ENCODE measurements at places on chromosomes 5 and 9.

- no peak for DNase-seq
These were observed 130.5 kb downstream of the FBXL7 start for GRCh38 chr5:15630441-15630840.

GRCh38 chr5:133853646-133854365, 114.6 kb downstream of the C5orf15 start:
- no peak for DNase-seq

DNA sequence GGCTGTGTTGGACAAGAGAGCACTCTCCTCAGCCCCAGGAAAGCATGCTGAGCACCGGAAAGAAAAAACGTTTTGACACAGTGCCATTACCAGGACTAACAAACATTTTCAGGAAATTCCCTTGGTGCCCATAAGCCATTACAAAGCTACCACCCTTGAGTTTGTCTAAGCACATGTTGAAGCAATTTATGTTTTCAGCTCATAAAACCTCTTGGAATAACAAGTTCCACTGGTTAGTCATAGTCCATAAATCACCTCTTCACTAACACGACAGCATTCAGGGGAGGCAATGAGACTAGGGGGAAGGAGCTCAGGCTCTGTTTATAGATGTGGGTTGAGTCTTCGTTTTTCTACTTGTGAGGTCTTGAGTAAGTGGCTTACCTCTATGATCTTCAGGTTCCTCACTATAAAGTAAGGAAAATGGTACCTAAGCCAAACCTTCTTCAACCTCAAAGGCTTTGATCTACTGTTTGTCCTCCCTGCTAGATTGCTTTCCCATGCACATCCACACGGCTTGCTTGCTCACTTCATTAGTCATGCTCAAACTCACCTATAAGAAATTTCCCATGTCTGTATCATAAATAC, 65.4 kb downstream of the DRD1 start:
- no peak for DNase-seq

- DNase-seq = no peak
These were observed 11.2 kb upstream of the PCDH1 start for GRCh38 chr5:141889282-141889871.

- DNase-seq = no peak
These were observed 49.6 kb upstream of the CACNA1B start for GRCh38 chr9:137827908-137828526.

- DNase-seq = no peak
These were observed 2.1 kb downstream of the ANKRD33B start for GRCh38 chr5:10565785-10566542.

DNA sequence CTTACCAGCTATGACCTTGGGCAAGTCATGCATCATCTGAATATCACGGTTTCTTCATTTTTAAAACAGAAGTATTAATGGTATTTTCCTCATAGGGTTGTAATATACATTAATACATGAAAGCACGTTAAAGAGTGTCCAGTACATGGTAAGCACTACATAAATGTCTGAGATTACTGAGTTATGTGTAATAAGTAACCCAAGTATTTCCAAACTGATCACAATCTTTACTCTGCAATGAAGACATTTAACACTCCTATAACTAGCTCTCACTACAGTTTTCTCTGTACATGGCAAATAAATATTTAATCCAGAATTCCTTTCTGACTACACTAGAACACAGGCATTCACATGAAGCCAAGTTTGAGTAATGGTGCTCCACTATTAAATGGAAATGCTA, 4.0 kb downstream of the GLDC start:
- DNase-seq = no peak

- no peak for DNase-seq
These were observed 157.7 kb upstream of the POU5F2 start for GRCh38 chr5:93899026-93899600.

- no peak for DNase-seq
These were observed 334.0 kb downstream of the ARHGEF28 start for GRCh38 chr5:73960023-73960422.

- DNase-seq = no peak
These were observed 445.3 kb downstream of the NTRK2 start for GRCh38 chr9:85114799-85115198.

DNA sequence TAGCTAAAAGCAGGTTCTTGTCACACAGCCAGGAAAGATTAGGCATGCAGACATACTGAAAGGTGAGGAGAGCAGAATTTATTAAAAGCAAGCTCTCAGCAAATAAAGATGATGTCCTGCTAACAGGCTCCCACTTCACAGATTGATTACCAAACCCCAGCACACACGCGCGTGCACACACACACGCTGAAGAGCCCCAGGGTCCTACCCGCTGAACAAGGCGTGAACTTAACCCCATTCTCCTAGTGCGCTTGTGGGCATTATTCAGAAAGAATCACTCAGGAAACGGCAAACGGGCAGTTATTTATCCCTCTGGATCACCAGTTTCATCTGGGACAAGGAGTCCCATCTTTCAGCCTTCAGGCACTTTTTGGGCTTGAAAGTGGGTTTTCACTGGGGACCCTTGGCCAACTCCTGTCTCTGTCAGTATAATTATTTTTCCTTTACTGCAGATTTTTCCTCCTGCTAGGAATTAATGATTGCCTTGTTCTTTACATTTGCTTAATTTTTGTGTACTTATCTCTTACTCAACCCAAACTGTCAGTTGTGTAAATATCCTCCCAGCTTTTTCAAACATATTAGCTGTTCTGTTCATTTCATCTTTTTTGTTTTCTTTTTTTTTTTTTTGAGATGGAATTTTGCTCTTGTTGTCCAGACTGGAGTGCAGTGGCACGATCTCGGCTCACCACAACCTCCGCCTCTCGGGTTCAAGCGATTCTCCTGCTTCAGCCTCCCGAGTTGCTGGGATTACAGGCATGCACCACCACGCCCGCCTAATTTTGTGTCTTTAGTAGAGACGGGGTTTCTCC, 92.6 kb downstream of the RIC1 start:
- DNase-seq = no peak

DNA sequence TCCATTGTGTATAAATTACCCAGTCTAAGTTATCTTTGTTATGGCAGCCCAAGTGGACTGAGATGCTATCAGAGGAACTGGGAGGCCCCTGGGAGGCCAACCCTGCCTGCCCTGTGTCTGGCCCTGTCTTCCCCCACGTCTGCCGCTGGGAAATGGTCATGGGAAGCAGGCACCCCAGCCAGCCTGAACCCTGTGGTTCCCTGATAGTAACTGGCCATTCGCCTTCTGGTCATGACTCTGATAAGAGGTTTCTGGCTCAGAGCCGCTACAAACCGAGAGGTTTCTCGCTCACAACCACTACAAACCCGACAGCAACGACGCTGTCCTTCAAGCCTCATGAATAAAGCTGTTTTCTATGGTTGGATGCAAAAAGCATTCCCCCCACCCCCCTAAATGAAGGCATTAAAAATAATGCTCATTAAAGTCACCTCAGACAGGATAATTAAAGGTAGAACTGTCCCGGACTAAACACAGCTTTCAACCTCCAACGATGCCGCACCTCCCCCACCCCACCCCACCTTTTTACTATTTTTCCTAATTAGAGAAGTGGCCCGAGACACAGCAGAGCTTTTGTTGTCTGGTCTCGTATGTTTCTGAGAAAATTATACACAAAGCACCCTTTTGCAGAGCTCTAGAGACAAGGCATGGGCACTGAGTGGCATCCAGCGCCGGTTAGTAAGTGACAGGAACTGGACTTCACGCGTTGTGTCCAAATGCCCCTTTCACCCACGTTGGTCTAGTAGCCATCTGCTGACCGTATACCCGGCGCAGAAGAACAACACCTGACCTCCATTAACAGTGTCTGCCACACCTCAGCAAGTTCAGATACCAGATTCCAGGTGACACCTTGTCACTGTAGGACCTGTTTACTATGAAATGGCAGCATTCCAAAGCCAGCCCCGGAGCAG, 140.8 kb downstream of the COL23A1 start:
- DNase-seq = no peak

- no peak for DNase-seq
These were observed 79.3 kb downstream of the TMC1 start for GRCh38 chr9:72600671-72601070.

DNA sequence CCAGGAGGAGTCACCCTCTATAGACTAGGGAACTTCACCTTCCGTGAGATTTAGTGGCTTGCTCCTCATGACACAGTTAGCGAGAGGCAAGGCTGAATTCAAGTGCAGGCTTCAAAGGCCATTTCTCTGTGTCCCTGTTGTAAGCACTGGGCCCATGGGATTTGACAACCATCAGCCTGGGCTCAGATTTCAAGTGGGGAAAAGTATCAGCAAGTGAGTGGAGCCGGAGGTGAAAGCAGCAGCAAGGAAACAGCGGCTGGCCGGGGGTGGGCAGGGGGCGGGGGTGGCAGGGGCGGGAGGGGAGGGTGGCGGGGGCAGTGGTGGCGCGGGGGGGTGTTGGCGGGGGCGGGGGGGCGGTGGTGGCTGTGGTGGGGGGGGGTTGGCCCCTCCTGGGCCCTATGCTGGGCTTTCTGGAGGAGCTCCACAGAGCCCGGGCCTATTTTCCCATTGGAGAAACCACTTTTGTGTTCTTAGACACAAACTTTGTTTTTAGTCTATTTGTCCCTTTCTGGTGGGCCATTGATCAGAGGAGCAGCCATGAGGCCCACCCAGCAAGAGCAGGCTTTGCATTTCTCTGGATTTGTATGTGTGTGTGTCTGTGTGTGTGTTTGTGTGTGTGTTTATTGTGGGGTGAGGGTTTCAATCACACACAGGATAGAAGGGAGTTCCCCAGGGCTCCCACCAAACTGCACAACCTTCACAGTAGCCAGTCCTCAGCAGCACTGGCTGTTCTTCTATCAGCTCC, 165.4 kb upstream of the RAI14 start:
- DNase-seq = no peak

- DNase-seq = no peak
These were observed 74.7 kb downstream of the KIF24 start for GRCh38 chr9:34254141-34254913.

DNA sequence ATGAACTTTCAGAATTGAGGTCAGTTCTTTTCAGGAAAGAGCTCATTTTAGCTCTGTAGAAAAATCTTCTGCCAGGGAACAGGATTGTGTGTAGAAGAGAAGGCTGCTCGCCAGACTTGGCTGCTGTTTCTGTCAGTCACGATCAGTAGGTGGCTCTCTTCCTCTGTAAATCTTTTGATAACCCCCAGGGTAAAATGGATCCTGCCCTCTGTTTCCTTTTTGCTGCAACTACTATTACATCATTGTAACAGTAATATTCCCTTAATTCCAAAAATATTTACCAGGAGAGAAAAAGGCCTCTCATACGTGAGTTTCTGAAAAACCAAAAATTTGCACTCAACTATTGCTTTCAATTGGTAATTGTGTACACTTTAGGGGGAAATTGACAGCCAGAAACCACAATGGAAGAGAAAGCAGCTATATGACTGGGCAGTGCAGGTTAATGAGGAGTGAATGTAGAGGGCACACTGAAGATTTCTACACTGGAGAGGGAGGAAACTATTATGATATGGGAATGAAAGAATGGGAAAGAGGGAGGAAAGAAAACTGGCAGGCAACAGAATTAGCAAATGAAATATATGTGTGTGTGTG, 12.3 kb downstream of the IFNA21 start:
- DNase-seq = no peak

- DNase-seq = no peak
These were observed 441.1 kb downstream of the EBF1 start for GRCh38 chr5:158658446-158659230.

GRCh38 chr5:72597456-72597948, 90.3 kb upstream of the ZNF366 start:
- no peak for DNase-seq

DNA sequence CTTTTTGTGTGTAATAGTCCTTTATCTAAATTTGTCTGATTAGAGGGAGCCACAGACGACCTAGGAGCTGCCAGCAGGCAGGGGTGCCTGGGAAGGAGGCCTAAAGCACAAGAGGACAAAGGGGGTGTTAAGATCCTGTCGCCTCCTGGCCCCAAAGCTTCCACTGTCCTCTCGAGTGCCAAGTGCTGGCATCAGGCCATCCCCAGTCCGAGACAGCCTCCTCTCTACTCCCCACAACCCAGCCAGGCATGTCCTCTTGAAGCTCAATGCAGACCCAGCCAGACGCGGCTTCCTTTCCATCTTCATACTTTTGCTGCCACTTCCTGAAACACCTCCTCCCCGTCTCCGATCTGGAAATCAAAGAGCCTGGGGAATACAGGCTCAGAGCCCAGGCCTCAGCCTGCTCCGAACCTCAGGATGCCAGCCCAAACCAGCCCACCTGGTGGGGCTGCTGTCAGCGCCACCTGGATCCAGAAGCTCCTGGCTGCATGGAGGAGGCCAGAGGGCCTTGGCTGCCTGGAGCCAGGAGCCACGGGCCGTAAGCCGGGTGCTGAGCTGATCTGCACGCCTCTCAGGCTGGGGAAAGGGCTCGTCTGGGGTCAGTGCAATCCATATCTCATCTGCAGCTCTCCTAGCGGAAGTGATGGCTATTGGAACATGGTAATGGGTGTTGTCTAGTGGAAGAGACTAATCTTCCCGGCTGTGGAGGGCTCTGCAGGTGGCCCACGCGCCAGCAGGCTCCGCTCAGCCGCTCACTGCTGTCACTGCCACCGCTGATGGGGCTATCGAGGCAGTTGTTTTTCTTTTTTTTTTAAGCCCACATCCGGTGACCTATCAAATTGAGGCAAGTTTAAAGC, 60.2 kb upstream of the FUBP3 start:
- no peak for DNase-seq

GRCh38 chr5:150517272-150518152, 9.6 kb downstream of the NDST1 start:
- DNase-seq = no peak
